ENCODE measurements at places on chromosomes 7 and 10.
A peak's percentile ranks its signal among the peaks of the same experiment; 100 is the strongest.

- no peak for DNase-seq
Measured at GRCh38 chr10:91977491-91977890, 53.9 kb downstream of the BTAF1 start.

GRCh38 chr7:117448655-117449054 is 21.4 kb upstream of the ASZ1 start:
- no peak for DNase-seq

GRCh38 chr7:142263598-142264380 is 5.9 kb upstream of the PRSS58 start:
- DNase-seq: no peak

DNA sequence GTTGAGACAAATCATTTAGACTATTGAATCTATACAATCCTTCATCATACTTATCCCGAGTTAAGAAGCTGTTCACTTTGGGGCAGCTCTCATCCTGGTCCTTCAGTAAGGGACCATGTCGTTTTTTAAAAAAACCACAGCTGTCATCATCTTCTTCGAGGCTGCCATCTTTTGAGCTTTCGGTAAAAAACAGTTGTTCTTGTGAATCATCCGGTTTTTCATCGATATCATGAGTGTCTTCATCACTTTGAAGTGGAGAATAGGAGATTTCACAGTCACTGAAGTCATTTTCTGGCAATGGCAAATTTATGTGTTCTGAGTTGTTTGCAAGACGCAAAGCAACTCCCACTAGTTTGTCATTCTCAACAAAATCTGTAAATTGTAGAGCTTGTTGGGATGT is 3.9 kb downstream of the DCLRE1A start:
- DNase-seq: no peak

DNA sequence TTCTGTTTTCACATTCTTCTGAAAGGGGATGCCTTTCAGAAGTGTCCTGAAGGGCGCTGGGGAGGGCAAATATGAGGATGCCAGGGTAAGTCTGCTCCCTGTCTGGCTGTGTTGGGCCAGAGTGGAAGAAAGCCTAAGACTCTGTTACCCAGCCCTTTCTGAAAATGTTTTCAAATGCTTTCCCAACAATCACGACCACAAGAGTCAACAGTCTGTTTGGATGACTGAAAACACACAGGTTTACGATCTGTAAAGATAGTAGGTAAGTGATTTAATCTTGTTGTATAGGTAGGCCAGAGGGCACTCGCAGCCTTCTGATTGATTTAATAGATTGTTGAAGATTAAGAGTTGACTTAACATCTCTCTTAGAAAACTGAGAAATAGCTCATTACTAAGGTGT is 13.2 kb downstream of the SGPL1 start:
- DNase-seq: no peak

DNA sequence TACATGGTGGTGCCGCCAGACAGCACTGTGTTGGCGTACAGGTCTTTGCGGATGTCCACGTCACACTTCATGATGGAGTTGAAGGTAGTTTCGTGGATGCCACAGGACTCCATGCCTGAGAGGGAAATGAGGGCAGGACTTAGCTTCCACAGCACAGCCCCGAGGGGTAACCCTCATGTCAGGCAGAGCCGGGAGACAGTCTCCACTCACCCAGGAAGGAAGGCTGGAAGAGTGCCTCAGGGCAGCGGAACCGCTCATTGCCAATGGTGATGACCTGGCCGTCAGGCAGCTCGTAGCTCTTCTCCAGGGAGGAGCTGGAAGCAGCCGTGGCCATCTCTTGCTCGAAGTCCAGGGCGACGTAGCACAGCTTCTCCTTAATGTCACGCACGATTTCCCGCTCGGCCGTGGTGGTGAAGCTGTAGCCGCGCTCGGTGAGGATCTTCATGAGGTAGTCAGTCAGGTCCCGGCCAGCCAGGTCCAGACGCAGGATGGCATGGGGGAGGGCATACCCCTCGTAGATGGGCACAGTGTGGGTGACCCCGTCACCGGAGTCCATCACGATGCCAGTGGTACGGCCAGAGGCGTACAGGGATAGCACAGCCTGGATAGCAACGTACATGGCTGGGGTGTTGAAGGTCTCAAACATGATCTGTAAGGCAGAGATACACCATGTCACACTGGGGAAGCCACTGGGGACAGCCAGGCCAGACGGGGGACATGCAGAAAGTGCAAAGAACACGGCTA is 104.6 kb upstream of the TNRC18 start:
- peak; percentile 26 for DNase-seq

DNA sequence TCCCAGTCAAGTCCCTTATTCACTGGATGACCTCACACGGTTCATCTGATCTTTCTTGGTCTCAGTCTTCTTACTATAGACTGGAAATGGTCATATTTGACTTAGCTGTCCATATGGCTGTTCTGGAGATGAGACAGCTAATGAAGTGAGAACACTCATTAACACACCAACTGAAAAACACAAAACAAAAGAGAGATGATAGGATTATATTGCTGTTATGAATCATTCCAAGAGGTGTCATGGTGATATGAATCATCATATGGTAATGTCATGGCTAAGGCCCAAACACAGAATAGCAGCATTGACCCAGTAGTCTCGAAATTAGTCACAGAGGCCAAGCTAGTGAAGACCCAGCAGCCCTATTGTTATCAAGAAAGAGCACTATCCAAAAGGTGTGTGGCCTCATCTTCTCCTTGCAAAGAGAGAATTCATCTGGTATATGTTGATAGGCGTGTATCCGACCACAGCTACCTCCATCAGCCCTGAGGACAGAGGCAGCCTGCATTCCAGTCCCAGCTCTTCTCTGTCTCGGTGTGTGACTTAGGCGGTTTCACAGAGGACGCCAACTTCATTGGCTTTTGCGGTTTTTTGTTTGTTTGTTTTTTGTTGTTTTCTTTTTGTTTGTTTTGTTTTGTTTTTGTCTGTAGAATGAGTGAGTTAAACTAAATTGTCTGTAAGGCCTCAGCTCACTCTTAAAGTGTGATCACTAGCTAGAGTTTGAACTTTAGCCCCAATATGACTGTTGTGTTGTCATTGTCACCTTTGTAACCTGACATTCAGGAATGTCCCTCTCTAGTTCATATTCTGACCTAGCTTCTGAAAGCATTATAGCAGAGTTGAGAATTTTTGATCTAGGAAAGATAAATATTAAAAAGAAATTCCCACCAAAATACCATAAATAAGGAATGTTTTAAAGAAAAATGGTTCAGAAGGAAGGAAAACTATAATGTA is 97.4 kb upstream of the PDCD4 start:
- no peak for DNase-seq

Measured in activated CD8-positive, alpha-beta memory T cell treated with anti-CD3 and anti-CD28 coated beads for 48 hours (primary cell).